ENCODE measurements at places on chromosomes 2 and 18.

- no peak for DNase-seq
Measured at GRCh38 chr2:28552045-28552823, 56.4 kb downstream of the PLB1 start.

DNA sequence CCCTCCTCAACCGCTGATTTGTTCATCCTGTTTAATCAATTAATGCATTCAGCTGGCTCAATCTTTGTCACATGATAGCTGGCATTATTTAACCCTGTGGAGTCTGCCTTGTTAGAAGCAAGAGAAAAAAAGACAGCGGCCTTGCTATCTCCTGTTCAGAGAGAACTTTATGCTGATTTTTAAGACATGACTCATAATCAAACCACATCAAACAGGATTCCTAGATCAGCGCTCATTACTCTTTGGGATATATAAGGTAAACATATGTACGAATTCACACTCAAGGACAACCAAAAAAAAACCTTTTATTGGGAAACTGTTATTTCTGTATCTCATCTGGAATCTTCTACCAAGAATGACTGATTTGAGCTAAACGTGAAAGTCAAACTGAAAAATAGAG is 195.1 kb downstream of the C1D start:
- no peak for DNase-seq

DNA sequence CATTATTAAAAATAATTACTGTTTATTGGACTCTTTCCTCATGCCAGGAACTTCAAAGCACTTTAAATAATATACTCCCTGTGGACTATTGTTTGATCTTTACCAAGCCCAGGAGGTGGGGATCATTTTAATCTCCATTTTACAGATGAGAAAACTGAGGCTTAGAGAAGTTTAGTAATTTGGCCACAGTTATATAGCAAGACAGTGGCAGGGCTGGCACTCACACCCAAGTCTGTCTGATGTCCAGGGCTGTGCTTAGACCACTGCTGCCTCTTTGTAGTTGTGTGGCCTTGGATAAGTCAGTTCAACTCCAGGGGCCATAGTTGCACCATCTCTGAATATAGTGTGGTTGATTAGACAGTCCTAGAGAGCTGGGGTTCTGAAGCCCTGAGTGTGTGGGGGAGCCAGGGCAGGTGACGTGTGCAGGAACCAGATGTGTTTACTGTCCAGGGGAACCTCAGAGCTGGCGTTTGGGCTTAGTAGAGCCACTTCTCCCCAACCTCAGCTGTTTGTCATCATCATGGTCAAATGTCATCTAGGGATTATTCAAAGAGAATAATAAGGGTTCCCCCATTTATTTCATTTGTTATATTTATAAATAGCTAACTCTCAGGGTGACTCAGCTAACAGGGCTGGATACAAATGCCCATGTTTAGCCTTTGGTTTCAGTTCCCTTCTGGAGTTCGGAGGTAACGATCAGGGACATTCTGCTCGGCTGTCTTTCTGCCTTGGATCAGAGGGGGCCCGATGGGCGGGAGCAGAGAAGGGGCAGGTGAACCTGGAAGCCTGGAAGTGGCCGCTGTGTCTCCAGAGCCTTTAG is 68.0 kb downstream of the BOLA3 start:
- DNase-seq = no peak

GRCh38 chr18:35442701-35443100 is 55.1 kb downstream of the INO80C start:
- no peak for DNase-seq

DNA sequence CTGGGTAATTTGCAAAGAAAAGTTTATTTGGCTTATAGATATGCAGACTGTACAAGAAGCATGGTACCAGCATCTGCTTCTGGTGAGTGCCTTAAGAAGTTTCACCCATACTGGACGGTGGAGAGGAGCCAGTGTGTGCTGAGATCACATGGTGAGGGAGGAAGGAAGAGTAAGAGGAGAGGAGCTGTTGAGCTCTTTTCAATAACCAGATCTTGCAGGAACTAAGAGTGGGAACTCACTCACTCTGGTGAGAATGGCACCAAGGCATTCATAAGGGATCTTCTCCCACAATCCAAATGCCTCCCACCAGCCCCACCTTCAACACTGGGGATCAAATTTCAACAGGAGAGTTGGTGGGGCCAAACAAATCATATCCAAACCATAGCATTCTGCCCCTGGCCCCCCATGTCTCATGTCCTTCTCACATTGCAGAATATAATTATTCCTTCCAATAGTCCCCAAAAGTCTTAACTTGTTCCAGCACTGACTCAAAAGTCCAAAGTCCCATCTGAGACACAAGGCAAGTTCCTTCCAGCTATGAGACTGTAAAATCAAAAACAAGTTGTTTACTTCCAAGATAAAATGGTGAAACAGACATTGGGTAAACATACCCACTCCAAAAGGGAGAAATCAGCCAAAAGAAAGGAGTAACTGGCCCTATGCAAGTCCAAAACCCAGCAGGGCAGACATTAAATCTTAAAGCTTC is 11.7 kb upstream of the TMEM37 start:
- DNase-seq = no peak

DNA sequence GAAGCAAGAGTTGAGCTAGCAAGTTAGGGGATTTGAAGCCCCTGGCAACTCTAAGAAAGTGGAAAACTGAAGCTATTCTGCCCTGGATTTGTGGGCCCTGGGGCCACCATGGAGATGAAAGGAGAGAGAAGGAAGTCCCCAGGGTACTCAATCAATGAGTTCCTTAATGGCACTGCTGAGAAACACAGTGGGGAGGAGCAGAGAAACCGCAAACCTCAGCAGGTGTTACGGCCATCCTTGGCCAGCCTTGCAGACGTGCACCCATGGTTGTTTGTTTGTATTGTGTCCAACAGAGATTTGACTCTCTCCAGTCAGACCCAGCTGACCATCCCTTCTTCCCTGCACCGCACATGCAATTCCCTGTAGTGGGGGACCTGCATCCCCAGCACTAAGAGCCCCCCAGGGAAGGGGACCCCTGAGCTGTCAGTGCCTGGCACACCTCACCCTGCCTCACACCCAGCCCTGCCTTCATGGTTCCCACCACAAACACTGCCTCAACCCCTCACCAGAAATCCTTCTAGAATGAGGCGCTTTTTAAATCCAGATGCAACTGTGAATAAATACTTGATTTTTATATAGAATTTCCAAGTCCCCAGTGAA is 255.3 kb downstream of the SH3BP4 start:
- no peak for DNase-seq

DNA sequence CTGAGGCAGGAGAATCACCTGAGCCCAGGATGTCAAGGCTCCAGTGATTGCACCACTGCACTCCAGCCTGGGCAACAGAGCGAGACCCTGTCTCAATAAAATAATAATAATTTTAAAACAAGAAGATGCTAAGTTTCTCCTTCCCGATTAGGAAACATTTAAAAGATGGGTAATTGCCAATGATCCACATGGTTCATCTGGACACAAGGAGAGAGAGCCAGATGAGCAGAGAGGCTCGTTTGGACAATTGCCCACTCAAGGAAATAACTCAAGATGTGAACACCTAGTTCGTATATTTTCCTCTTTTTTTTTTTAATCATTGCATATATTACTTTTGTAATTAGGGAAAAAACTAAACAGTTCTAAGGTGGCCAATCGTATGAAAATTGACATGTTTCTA is 3.6 kb upstream of the ACTG2 start:
- DNase-seq = no peak

- DNase-seq = no peak
Measured at GRCh38 chr2:47652061-47652690, 130.8 kb upstream of the MSH6 start.

Data from COR-L47 (cell line).